CD4-positive, alpha-beta T cell treated with Interleukin-6 for 4 hours (primary cell): ENCODE measurements at places on chromosomes 6 and 20.
A peak's percentile ranks its signal among the peaks of the same experiment; 100 is the strongest.

- DNase-seq: no peak
Observed at GRCh38 chr6:81743649-81744048, 8.8 kb downstream of the TENT5A start.

- DNase-seq: no peak
Observed at GRCh38 chr6:161067749-161068148, 76.2 kb downstream of the MAP3K4 start.

GRCh38 chr6:14912226-14912625 lies 333.6 kb upstream of the JARID2 start:
- no peak for DNase-seq

- DNase-seq: no peak
Observed at GRCh38 chr6:28215425-28215824, 9.7 kb upstream of the ZSCAN9 start.

DNA sequence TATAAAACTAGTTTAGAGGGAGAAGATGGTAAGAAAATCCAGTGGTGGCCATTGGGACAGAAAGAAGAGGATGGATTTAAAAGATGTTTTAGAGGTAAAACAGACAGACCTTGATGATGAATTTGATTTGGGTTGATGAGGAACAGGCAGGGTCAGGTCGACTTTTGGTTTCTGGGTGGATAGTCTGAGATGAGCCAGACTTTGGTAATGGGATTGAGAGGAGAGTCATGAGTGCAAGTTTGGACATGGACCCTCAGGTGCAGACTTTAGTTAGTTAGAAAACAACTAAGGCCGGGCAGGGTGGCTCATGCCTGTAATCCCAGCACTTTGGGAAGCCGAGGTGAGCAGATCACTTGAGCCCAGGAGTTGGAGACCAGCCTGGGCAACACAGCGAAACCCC lies 257.9 kb downstream of the MAFB start:
- DNase-seq: no peak

DNA sequence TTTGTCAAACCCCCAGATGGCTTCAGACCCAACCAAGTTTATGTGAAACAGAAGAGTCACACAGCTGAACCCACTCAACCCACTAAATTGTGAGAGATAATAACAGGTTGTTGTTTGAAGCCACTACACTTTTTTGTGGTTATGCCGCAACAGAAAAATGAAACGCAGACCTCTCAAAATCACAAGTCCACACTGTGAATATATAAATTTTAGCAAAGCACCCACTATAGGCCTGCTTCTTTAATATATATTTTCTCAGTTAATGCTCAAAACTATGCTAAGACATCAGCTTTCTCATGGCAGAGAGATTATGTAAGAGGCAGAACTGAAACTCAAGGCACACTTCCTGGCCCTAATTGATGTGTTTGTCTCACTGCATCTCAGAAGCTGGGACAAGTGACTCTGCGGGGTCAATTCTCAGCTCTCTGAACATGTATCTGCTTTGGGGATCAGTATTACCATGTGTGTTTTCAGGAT lies 27.7 kb downstream of the MAP3K5 start:
- peak; percentile 34 for DNase-seq

DNA sequence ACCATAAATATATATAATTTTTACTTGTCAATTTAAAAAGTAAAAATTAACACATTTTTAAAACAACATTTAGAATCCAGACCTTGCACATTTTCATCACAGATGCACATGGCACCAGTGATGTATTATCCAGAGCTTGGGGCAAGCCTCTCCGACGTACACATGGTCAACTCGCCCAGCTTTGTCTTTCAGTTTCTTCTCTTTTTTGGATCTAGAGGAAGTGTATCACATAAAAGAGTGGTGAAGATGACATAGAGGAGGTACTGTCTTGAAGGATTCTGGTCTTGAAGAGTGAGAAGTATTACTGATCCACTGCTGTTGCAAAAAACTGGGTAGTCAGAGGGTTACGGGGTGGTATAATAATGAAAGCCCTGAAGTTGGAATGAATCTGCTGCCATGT lies 46.9 kb upstream of the TAB2 start:
- no peak for DNase-seq

DNA sequence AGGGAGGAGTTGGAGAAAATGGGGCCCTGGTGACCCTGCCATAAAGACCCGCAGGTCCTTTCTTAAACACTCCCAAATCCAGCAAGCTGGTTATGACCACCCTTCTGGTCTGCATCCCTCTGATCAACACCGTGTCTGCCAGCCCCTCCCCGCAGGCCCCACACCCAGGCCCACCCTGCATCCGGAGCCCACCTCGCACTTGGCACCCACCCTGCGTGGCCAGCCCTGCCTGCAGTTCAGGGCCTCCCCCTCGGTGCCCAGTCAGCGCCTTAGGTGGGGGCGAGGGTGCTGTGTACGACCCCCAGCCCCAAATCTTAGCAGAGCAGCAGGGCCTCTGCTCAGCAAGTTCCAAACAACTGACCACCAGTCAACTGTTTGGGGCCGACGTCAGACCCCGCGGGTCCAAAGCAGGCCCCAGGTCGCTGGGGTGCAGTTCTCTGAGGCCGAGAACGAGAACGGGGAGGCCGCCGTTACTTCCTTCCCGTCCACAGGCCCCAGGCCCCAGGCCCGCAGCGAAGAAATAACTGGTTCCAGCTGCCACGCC lies 1.2 kb downstream of the ACSS1 start:
- no peak for DNase-seq

GRCh38 chr20:1629321-1629720 lies 9.5 kb upstream of the SIRPB1 start:
- no peak for DNase-seq

DNA sequence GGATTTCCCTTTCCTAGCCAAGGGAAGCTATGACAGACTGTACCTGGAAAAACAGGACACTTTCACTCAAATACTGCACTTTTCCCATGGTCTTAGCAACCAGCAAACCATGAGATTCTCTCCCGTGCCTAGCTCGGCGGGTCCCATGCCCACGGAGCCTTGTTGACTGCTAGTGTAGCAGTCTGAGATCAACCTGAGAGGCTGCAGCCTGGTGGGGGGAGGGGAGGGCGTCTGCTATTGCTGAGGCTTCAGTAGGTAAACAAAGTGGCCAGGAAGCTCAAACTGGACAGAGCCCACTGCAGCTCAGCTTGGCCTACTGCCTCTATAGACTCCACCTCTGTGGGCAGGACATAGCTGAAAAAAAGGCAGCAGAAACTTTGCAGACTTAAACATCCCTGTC lies 61.8 kb downstream of the EPM2A start:
- DNase-seq: no peak

DNA sequence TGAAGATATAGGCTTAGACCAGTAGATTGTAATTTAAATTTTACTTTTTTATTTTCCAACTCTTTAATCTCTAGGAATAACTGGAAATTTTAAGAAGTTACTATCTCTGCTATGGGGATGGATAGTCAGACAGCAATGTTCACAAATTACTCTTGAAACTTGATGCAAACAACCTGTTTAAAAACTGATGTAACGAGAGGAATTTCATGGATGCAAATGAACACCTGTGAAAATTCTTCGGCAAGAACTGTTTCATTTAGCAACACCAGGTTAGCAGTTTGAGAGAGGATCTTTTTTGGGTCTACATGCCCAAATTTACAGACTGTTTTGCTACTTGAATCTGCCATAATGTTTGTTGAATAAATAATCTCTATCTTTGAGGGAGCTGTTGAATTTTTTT lies 20.0 kb upstream of the RSPH3 start:
- no peak for DNase-seq

DNA sequence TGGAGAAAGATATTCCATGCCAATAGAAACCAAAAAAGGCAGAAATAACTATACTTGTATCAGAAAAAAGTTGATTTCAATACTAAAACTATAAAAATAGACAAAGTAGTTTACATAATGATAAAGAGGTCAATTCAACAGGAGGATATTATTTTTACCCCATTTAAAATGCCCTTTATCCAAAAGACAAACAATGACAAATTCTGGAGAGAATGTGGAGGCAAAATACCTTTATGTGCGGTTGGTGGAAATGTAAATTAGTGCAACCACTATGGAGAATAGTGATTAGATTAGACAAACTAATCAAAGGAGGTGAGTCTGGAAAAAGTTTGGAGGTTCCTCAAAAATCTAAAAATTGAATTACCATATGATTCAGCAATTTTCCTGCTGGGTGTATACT lies 1262.3 kb downstream of the GRIK2 start:
- DNase-seq: no peak

DNA sequence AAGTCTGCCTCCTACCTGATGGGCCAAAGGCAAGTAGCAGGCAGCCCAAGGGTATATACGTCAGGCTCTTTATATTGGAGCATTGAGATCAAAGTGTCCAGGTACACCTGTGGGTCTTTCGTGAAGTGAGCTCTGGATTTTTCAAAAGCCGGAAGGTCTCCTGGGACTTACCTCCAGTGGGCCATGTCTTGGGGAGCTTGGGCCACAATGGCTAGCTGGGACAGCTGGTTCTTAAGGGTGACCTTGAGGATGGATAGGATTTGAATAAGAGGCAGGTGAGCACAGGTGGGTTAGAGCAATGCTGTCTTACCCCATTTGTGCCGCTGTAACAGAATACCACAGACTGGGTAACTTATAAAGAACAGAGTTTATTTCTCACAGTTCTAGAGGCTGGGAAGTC lies 153.4 kb downstream of the CDC5L start:
- DNase-seq: no peak

DNA sequence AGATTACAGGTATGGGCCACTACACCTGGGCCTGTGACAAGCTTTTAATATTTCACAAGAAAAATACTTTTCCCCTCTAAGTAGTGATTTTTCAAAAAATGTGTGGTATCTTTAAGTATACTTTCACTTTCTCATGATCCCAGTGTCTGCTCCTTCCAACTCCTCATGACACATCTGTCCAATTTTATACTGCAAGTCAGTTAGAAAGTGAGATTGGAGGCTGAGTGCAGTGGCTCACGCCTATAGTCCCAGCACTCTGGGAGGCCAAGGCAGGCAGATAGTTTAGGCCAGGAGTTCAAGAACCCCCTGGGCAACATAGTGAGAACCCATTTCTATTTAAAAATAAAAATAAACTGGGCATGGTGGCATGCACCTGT lies 20.2 kb downstream of the PIM1 start:
- no peak for DNase-seq

GRCh38 chr6:39451831-39452230 lies 129.3 kb upstream of the KCNK16 start:
- DNase-seq: no peak

DNA sequence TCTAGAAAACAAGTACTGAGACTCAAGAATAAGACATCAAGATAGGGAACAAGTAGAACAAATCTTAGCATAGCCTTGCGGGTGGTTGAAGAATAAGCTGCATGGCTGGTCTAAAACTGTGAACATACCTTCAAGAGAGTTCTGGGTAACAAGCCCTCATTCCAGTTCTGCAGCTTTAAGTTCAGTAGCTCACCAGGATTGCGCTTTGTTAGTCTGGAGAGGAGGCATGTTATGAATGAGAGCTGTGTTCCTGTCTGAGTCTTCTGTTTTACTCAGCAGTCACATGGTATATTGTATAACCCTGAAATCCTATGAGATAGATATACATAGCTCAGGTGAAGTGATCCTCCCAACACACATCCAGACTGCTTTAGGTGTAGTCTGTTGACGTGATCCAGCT lies 406.6 kb upstream of the IRAK1BP1 start:
- no peak for DNase-seq

GRCh38 chr20:53834062-53834442 lies 236.3 kb downstream of the BCAS1 start:
- DNase-seq: no peak

DNA sequence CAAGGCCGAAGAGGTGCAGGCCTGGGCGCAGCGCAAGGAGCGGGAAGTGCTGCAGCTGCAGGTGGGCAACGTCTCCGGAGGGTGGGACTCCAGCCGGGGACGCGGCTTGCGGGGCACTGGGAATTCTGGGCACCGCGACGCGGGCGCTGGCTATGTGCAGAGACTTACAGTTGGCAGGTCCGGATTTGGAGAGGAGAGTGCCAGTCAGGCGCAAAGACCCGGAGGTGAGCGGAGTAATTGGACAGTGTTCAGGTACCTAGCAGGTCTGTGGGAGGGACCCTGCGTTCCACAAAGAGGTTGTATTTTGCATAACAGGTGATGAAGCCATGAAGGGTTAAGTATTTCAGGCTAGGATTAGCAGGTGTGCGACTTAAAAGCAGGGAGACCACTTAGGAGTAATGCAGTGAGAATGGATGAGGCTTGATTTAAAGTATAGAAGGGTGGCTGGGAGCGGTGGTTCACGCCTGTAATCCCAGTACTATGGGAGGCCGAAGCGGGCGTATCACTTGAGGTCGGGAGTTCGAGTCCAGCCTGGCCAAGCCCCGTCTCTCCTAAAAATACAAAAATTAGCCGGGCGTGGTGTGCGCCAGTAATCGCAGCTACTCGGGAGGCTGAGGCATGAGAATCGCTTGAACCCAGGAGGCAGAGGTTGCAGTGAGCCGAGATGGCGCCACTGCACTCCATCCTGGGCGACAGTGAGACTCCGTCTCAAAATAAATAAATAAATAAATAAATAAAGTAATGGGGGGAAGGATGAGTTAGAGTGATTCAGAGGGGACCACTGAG lies 1.0 kb downstream of the MRPS26 start:
- no peak for DNase-seq

DNA sequence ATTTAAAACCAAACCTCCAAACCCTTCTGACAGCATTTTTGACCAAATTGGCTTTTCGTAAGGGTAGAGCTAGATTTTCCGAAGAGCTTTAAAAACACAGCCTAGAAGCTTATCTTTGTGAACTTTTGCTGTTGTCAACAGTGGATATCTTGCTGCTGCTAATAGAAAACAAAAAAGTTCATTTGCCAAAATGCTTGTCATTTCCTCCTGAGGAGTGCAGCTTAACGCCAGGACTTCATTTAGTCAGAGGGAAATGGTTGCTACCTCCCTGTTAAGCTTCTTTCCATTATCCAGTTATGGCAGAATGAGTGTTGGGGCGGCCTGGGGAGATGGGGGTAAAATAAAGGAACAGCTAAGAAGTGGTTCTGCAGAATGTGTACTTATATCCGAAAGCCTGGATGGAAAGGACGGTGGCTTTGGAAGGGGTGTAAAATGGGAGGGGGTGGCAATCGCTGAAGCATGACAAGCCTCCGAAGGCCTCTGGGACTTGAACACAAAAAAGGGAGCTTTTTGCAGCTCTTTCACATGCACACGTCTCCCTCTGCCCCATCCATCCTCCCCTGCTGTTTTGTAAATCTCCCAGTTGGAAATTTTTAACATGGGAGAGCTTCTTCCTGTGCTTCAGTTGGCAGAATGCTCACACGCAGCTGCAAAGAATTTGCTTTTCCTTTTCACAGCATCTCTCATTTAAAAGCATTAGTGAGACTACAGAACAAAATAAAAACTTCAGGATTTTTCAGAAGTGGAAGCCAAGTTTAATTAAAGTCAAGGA lies 22.5 kb downstream of the JARID2 start:
- DNase-seq: no peak

GRCh38 chr20:21391972-21392352 lies 5.4 kb downstream of the NKX2-4 start:
- DNase-seq: no peak
